ENCODE measurements at places on chromosomes 5 and 9.

GRCh38 chr9:133703591-133704399 is 34.4 kb downstream of the SARDH start:
- no peak for DNase-seq

- DNase-seq: no peak
Observed at GRCh38 chr9:91496351-91496750, 72.7 kb upstream of the NFIL3 start.

DNA sequence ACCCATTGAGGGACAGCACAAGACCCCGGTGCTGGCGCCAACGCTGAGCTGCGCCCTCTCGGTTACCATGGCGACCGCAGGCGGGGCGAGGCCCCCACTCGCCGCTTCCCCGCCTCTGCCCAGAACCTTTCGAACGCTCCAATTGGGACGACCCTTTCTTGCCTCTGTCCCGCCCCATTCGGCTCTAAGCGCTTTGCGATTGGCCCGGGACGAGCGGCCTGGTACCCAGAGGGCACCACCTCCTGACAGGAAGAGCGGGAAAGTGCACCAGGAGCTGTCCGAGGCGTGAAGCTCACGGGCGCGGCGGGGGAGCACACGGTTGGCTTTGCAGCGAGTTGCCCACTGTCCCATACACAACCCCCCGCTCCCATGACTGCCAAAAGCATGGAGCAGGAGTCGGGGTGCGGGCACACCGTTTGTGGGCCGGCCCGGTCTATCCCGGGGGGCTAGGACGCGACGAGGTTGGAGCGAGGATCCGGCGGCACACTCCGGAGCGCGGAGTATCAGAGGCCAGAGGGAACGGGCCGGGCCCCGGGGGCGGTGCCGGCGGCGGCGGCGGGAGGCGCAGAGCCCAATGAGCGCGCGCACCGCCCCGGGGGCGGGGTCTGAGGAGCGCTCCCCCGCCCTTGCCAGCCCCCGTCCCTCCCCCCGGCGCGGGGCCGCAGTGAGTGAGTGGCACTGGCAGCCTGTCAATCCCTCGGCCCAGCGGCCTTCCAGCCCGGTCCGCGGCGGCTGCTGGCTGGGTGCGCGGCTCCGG is 978 bp upstream of the PBX3 start:
- DNase-seq: peak; percentile 89

- no peak for DNase-seq
Observed at GRCh38 chr5:154840435-154841272, 9.7 kb downstream of the FAXDC2 start.

- no peak for DNase-seq
Observed at GRCh38 chr9:127936347-127936852, 1.3 kb downstream of the DPM2 start.

DNA sequence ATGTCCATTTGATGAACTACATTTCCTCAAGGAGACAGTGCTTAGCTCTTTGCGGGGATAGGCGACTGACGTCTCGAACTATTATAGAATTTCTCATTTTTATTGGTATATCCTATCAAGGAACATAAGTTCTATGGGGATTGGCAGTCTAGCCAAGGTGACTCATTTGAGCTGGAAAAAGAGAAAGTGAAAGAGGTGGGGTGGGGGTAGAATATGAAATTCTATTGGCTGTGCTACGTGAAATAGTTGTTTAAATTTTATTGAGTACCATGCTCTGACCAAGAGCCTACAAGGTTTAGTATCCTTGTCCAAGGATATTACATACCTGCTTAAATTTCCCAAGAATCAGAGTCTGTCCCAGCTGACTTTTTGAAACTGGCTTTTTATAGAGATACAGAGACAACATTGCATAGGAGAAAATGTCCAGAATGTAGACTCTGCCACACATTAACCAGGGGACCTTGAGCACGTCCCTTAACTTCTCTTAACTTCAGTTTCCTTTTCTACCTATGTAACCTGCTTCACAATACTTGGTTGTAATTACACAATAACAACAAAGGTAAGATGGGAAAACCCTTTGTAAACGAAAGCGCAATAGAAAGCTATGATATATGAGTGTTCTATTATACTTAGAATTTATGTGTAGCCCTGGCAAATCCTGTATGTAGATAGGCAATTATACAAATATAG is 226.4 kb upstream of the WWC1 start:
- no peak for DNase-seq

DNA sequence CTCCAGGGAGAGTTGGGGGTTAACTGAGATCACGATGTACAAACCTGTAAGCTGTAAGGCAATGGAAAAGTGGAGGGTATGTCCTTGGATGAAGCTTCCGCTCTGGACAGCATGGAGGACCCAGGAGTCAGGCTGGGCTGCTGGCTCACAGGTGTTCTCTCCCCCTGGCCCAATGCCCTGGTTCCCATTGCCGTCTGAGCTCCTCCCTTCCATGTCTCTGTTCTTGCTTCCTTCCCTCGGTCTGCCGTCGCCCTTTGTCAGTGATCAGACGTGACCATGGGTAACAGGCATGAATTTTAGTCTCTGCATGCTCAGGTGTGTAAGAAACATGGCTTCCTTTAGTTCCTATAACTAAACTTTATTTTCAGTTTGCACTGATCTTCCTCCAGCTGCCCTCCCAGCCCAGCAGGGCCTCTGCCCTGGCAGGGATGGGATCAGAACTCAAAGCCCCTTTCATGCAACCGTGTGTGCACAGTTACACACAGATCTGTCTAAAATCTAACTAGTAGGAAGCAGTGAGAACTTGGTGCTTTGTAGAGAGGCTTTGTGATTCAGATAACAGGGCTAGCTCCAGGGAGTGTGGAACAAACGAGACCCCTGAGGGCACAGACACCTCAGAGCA is 51.7 kb upstream of the KCNMB1 start:
- no peak for DNase-seq

DNA sequence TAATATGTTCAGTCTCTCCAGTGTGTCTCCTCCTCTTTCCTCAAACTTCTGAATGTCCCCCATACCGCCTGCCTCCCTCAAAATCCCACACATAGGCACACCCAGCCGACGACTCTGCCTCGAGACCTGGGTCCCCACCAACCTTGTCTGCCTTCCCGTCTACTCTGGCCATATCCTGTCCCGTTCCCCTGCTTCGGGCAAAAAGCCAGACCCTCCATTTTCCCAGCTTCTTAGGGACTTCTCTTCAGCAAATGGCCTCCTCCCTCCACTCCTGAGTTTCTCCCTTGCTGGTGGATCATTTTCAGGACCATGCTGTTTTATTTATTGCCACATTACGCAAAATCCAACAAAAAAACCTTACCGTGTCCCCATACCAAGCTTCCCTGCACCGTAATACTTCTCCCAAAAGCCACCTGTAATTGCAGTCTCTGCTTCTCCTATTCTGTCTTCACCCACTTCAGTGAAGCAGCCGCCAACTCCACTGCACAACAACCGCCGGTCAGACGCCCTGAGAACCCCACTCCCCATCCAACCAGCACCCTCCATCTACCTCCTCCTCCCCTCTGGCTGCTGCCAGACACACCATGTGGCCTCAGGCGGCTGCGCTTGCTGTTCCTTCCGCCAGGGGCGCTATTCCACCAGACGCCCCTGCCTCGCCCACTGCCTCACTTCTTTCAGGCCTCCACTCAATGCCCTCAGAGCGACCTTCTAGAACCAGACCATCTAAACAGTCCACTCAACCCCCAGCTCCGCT is 117.0 kb downstream of the TRPM6 start:
- DNase-seq: no peak

- DNase-seq: peak; percentile 49
Observed at GRCh38 chr5:14305045-14305444, 161.9 kb downstream of the TRIO start.

DNA sequence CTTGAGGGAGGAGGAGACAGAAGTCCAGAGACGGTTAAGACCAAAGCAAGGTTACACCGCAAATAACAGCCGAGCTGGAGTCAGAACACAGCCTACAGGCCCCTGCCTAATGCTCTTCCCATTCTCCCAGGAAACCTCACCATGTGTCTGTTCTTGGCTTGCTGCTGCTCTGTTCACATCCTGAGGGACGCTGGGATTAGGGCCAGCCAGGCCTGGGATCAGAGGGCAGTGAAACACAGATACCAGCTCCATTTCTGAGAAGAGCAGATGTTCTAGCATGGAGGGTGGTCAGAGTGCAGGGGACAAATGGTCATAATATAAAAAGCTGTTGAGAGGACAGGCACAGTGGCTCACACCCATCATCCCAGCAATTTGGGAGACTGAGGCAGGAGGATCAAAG is 124.8 kb upstream of the LARP1 start:
- DNase-seq: no peak

DNA sequence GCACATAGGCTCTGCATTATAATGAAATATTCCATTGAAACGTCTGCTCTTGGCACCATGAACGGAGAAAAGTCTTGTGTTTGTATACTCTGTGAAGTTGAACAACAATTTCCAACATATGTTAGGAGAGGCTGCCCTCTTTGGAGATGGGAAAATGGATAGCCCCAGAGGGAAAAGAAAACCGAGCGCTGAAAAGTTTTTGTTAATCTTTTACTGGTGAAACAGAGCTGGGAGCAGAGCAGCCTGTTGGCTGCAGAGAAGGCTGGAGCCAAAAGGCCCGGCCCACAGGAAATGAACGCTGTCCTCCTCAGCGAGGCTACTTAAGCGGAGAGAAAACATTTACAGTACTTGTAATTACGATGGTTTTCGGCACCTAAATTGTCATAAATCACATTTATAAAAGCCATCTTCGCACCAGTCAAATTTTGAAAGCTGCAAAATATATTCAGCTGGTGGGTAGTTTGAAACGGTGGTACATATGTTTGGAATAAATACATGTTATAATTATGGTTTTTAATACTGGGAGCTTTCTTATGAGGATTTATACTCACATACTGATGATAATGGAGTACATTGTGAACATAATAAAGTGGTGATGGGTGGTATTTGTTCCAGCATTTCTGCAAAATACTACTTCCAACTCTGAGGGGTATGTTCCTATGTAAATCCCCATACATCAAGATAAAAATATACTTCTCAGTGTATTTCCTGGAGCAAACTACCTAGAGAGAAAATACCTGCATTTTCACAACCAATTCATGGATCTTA is 129.6 kb upstream of the CNTLN start:
- DNase-seq: peak; percentile 81

DNA sequence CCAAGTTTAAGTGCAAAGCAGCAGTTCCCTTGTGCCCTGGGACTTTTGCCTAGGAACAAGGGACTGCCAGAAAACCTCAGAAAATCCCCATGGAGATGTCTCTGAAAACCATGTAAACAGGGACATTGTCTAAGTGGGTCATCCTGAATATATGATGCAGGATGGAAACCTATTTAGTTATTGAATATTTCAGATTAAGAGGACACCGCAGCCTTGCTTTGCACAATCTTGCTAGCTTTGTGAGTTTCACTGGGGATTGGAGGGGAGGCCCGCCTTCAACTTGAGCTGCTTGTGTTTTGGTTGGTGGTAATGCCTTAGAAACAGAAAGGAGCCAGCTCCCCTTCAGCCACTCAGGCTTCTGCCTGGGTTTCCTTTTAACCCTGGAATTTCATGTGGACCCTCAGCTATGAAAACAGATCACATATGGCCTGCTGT is 112.8 kb downstream of the C9orf152 start:
- no peak for DNase-seq

DNA sequence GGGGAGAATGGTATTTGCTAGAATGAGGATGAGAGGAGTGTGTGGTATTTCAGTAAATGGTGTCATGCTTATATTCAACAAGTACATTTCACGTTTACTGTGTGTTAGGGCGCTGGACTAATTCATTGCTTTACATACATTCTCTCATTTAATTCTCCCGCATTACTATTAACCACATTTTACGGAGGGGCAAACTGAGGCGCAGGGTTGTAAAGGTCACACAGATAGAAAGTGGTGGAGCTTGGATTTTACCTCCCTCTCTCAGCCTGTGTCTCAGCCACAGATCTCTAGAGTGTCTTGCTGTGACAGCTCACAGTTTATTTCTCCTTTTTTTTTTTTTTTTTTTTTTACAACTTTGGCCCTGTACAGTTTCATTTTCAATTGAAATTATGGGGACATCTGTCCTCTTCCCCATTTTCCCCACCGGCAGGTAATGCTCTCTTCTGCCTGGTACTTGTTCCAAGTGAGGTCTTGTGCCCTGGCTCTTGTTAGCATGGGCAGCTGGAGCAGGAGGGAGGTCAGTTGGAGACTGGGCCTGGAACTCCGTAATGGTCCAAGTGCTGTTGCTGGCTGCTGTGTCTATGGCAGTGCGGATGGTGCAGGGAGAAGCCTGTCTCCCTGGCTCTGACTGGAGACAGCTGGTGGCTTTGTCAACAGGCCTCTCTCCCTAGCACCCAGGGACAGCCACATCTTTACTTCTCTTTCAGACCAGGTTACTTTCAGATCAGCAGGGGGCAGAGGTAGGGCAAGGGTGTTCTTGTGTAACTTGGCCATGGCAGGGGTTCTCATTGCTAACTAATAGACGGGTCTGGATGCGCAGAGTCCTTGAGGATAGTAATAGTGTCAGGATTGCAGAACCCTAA is 20.5 kb upstream of the NDST1 start:
- DNase-seq: no peak

DNA sequence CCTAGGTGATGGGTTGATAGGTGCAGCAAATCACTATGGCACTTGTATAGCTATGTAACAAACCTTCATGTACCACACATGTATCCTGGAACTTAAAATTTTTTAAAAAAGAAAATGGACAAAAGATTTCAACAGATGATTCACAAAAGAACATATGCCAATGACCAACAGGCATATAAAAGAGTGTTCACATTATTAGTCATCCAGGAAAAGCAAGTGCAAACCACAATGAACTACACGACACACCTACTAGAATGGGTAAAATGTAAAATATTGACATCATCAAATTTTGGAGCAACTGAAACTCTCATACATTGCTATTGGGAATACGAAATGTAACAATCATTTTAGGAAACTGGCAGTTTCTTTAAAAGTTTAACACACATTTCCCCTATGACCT is 109.9 kb downstream of the YIPF5 start:
- DNase-seq: no peak

DNA sequence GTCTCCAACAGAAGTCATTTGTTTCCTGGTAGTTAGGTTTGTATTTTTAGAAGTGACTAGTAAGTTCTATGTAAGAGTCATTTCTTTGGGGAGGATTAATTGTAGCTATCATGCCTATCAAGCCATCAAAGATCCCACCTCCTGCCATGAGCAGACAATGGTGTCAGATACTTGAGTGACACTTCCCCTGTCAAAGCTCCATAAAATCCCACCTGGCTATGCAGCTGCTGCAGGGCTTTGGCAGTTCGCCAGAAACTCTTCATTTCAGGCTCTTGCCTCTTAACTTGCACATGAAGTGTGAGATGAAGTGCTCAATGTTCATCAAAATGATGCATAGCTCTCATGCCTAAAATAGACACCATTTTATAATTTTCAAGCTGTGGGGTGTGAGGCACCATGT is 312.1 kb downstream of the CDH12 start:
- DNase-seq: no peak

DNA sequence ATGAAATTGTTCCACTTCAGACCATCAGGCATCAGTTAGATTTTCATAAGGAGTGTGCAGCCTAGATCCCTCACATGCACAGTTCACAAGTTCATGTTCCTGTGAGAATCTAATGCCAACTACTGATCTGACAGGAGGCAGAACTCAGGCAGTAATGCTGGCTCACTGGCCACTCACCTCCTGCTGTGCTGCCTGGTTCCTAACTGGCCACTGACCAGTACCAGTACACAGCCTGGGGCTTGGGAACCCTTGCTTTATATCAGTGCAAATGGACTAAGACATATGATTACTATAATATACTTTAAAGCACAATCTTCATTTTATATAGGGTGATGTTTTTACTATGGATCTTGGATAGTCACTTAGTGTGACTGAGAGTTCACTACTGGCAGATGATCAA is 259.2 kb downstream of the SLCO4C1 start:
- DNase-seq: no peak

Measured in fibroblast of the conjunctiva (primary cell).